Activated CD4-positive, alpha-beta T cell treated with anti-CD3 and anti-CD28 coated beads, Interleukin-2, amount 50 U/mL, for 24 hours (primary cell): ENCODE measurements at places on chromosomes 5 and 9.

- no peak for DNase-seq
Observed at GRCh38 chr5:140005145-140005591, 37.9 kb downstream of the NRG2 start.

- no peak for DNase-seq
Observed at GRCh38 chr9:108755979-108756378, 99.8 kb downstream of the ACTL7B start.

DNA sequence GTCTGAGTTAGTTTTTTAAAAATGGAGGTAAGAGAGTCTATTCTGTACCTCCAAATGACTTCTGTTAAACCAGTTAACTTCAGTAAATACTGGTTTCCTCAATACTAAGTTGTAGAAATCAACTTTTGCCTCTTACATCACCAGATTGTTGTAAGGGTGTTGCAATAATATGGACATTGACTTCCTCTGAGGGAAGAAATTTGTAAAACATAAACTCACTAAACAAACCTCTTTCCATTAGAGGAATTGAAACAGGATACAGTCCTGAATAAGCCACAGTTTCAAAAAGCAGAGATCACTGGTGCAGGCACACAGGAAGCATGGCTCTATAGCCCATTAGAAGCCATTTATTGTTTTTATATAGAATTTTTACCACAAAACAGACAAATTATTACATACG, 32.7 kb upstream of the SLCO6A1 start:
- no peak for DNase-seq

DNA sequence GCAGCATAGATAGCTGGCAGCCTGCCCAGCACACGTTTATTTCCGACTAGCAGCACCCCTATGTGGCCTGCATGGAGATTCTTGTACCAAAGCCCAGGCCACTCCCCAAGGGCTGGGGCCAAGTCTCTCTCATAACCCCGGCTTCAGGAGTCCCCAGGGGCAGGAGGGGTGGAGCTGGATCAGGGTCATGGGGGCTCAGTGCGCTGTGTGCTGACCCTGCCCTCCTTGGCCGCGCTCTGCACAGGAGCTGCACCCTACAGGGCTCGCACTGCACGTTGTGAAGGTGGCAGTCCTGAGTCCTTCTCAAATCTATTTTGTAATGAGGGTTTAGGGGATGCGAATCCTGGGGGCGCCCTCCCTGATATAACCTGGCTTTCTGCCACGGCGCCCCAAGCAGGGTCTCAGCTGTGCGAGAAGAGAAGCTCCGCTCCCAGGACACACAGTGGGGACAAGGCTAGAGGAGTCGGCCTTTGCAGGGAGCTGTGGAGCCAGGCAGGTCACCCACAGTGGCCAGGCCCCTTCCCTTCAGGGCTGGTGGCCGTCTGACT, 28.6 kb downstream of the NKD2 start:
- DNase-seq, result no peak

GRCh38 chr5:132776131-132776937, 705 bp downstream of the SEPTIN8 start:
- no peak for DNase-seq

DNA sequence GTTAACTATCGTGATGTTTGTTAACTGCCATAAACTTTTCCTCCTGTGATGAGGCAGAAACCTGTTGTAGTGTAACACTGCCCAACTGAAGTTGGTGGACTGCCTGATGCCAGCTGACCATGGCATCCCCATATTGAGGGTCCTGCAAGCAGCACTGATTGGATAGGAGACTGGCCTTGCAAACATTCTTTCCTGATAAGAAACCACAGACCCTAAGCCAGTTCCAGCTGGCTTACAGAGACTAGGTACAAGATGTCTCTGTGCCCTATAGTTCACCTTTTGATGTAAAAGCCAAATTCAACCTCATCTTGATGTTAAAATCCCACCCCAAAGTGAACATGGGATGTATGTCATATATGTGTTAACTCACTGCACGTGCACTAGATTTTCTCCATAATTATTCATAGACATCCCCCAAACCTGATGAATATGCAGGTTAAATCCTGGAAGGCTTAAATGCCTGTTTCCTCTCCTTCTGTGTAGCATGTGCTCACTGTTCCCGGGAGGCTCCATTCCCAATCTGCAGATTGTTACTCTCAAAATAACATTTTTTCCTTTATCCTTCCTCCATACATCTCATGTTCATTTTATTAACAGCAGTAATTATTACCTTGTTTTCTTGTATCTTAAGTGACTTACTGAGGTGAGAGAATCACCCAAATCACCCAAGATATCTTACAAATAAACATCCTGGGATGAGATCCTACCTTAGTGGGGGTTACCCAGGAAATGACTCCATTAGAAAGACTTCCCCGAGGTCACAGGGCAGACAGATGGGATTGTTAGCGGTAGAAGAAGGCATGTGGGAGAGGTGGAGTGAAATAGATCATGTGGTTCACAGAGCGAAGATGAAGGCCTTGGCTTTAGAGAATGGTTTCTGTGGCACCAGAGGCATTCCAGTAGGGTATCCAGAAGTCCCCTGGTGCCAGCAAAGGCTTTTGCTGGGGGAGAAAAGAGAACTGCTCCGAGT, 566.7 kb downstream of the CCDC171 start:
- DNase-seq, result no peak

DNA sequence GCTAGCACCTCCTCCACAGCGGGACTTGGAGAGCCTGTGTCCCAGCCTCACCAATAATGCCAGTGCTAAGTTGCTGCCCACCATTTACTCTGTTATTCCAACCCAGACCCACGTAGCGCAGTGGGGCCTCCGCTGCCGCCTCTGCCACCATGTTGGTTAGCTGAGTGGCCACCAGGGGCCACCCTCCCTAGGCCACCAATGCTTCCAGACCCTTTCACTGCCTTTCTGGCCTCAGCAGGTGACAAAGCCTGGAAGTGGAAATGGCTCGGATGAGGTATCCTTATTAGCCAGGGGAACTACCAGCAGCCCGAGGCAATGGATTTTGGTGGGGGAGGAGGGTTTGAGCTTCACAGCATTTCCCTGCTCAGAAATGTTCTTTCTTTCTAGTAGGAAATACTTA, 110.1 kb downstream of the OSTF1 start:
- no peak for DNase-seq

- no peak for DNase-seq
Observed at GRCh38 chr9:110414471-110414870, 76.8 kb upstream of the TXNDC8 start.

DNA sequence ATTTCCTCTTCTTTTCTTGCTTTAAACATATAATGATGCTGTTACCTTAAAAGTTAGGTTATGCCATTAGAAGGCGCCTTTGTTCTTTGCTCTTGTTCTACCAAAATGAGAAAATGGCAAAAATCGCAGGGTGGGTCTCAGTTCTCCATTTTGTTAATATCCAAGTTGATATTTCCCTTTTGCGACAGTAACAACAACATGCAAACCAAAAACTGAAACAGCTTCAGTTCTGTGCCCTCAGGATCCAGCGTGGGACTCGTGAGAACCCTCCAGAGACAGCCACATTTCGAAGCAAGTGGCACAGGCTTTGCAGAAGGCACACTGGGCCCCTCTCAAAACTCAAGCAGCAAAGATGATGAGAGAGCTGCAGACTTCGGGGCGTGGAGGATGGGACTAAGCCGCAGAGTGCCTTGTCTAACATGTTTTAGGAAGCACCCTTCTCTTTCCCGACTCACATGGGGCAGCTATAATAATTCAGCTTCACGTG, 33.0 kb upstream of the LCP2 start:
- DNase-seq, result no peak

- DNase-seq, result no peak
Observed at GRCh38 chr9:95992536-95992935, 117.0 kb downstream of the ERCC6L2 start.

GRCh38 chr9:91711755-91712601, 238.1 kb downstream of the ROR2 start:
- DNase-seq, result no peak

GRCh38 chr9:33272061-33272460, 7.2 kb downstream of the CHMP5 start:
- DNase-seq, result no peak

GRCh38 chr9:1267141-1267570, 217.0 kb downstream of the DMRT2 start:
- no peak for DNase-seq

- no peak for DNase-seq
Observed at GRCh38 chr5:9545992-9546851, at the start of gene SEMA5A. Gene SEMA5A, minus strand, starts transcription at chr5:9546075. Its CDS starts 166,129 bp downstream, at chr5:9379946.

DNA sequence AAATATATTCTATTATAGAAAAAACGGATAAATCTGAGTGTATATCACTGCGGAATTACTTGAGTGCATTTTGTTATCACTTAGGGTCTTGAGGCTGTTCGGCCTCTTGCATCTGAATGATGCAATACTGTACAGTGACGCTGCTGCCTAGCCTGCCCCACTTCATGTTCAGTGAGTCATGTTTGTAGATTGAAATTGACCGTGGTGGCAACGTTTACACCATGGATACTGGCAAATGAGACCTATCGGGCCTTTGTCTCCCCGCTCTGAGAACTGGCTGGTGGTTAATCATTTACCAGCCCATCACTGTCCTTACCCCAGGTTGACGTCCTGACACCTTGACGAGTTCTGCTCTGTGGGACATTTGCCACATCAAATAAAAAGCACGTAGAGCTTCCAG, 510.1 kb upstream of the ADAMTS16 start:
- DNase-seq, result no peak

DNA sequence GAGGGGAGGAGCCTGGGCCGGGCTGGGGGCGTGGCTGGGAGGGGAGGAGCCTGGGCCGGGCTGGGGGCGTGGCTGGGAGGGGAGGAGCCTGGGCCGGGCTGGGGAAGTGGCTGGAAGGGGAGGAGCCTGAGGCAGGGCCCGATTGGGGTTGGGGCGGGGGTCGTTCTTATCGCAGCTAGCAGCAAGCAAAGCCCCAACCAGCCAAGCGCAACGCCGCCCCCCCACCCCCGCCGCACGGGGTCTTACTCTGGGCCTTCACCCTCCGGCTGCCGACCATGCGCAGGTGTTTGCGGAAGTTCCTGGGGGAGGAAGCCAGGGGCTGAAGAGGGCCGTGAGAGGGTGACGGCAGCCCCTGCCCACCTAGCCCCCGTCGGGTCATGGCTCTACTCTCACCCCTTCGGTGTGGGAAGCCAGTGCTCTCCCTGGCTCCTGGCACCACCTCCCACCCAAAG, 5.0 kb downstream of the NSMF start:
- DNase-seq, result no peak

GRCh38 chr5:154202379-154203260, 12.1 kb downstream of the GALNT10 start:
- DNase-seq, result peak; percentile 26

DNA sequence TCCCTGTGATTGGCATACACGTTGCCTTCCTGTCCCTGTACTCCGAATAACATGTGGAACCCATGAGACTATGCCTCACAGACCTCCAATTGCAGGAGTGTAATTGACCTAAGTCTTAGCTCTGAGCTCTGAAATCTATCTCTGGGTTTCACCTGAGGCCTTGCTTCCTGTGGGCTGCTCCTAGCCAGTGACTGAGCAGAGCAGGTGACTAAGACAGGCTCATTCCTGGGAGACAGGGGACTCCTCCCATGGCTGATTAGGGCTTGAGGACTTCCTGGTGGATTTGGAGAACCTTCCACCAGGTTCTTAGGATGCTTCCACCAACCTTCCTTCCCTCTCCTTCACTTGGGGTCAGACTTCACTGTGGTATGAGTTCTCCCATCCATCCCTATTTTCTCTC, 22.3 kb upstream of the MIER3 start:
- no peak for DNase-seq
